Myocyte (in vitro differentiated cells): ENCODE measurements at places on chromosomes 3 and 15.

GRCh38 chr3:188165596-188165995, 11.6 kb downstream of the LPP start:
- DNase-seq, result no peak

- no peak for DNase-seq
These were observed 2.2 kb upstream of the MLF1 start for GRCh38 chr3:158568784-158569183.

GRCh38 chr3:71502066-71502625, 81.4 kb downstream of the FOXP1 start:
- no peak for DNase-seq

- DNase-seq, result no peak
These were observed at the start of gene ENTPD3 for GRCh38 chr3:40387001-40387894. TSS of gene ENTPD3 (plus strand) at chr3:40387184. CDS start at chr3:40388058, 874 bp downstream.

- no peak for DNase-seq
These were observed 1693.9 kb downstream of the SI start for GRCh38 chr3:163384383-163384782.
